ENCODE measurements at places on chromosomes 4 and X. TPM values are rescaled to one million over a fixed set of nuclear protein-coding genes. Genes with fewer than 3 reads are reported as not detected.

DNA sequence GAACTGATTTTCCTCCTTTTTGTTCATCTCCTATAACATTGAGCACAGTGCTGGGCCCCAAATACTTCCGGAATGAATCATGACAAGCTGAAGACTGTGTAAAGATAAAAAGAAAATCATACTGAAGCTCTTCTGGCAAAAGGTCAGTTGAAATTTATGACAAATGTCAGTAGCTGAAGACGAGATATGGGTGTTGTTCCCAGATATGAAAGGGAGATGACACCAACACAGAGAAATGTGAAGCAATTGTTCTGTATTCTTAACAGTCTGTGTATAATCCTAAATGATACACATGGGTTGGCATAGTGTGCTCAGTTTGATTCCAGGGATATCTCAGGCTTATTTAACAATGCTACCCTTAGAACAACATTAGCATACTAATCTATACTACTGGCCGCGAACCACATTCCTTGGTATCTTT is 170.5 kb upstream of the PITX2 start:
- H3K36me3 ChIP-seq, result no peaks in the 10 kb centered on the region
- DNase-seq, result no peak
- peaks cover 31% of the 10 kb centered on the region for H3K27me3 ChIP-seq
- H3K4me1 ChIP-seq, result peaks cover 12% of the 10 kb centered on the region
- H3K27ac ChIP-seq, result no peak overlapping the region

FAM184B gene
- total RNA-seq, result 0.12 TPM

- peaks cover 7% of the 10 kb centered on the region for H3K4me1 ChIP-seq
- no peak overlapping the region for H3K4me3 ChIP-seq
- no peak for DNase-seq
- H3K36me3 ChIP-seq, result peaks cover 15% of the 10 kb centered on the region
- H3K27ac ChIP-seq, result no peak overlapping the region
These were observed 235.8 kb downstream of the RBMX2 start for GRCh38 chrX:130637591-130637990.

SOD3 gene
- 3.8 TPM for total RNA-seq

- H3K36me3 ChIP-seq, result no peaks in the 10 kb centered on the region
- no peak overlapping the region for H3K4me3 ChIP-seq
- H3K27me3 ChIP-seq, result no peaks in the 10 kb centered on the region
These were observed 319.6 kb upstream of the BMP3 start for GRCh38 chr4:80710748-80711451.

DNA sequence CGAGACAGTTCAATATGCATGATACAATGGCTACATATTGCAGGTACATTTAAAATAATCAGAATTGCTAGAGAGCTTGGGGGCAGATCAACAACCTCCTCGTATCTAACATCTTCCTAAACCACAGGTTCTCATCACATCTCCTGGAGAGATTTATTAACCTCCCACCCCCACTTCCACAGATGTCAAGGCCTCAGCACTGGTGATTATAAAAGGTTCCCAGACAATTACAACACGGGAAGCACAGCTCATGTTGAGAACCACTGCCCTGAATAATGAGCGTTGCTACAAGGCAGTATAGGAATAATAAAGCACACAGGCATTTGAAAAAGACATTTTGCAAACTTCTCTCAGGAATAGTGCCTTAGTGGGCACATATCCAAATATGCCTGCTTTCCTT is 42.8 kb downstream of the ELOVL6 start:
- no peak for DNase-seq
- peaks cover 25% of the 10 kb centered on the region for H3K4me1 ChIP-seq
- no peaks in the 10 kb centered on the region for H3K27me3 ChIP-seq
- H3K4me3 ChIP-seq, result no peak overlapping the region
- no peaks in the 10 kb centered on the region for H3K36me3 ChIP-seq

- H3K27me3 ChIP-seq, result no peaks in the 10 kb centered on the region
- no peak overlapping the region for H3K4me3 ChIP-seq
- no peak overlapping the region for H3K27ac ChIP-seq
- peaks cover 16% of the 10 kb centered on the region for H3K4me1 ChIP-seq
- no peak for DNase-seq
These were observed 156.0 kb upstream of the GALNT7 start for GRCh38 chr4:173012608-173013007.

DNA sequence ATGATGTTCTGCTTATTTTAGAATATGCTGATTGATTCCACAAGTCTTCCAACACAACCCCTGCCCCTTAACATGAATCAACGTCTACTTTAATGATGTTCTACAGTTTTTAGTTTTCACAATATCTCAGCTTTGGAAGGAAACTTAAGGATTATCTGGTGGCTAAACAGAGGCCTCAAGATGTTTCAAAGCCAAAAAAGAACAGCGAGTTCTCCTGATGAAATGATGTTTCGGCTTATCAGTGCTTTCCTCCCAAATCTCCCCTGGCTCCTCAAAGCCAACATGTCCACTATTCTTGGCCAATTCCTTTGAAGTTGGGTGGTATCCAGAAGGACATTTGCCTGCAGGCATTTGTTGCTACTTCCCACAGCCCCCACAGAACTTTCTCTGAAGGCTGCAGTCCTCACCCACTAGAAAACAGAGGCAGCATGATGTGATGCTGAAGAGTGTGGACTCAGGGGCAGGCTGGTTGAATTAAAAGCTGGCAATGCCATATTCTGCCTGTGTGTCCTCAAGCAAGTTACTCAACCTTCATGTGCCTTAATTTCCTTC is 87.3 kb downstream of the ADGRG4 start:
- DNase-seq, result no peak
- H3K27me3 ChIP-seq, result no peaks in the 10 kb centered on the region
- H3K27ac ChIP-seq, result no peak overlapping the region
- no peaks in the 10 kb centered on the region for H3K4me1 ChIP-seq

DNA sequence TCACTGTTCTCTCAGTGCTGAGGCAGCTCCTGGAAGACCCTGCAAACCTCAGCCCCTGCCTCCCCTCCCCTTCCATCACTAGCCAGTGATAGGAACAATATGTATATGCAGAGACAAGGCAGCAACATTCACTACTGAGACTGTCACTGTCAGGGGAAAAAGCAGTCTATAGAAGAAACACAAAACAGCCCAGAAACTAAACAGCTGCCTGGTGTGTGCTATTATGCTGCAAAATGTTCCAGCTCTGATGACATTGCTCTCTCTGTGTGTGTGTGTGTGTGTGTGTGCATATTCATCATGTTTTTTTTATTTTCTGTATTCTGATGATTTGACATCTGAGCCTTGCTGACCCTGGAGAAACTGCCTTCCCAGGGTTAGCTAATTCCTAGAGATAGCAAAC is 147.2 kb downstream of the SPATA18 start:
- H3K4me3 ChIP-seq, result no peak overlapping the region
- no peaks in the 10 kb centered on the region for H3K36me3 ChIP-seq
- peaks cover 27% of the 10 kb centered on the region for H3K4me1 ChIP-seq
- H3K27ac ChIP-seq, result no peak overlapping the region
